ENCODE measurements at places on chromosomes 6 and 20. TPM values are rescaled to one million over a fixed set of nuclear protein-coding genes. Genes with fewer than 3 reads are reported as not detected.

The HLA-DRB5 gene
- total RNA-seq: 5.9 TPM

DNA sequence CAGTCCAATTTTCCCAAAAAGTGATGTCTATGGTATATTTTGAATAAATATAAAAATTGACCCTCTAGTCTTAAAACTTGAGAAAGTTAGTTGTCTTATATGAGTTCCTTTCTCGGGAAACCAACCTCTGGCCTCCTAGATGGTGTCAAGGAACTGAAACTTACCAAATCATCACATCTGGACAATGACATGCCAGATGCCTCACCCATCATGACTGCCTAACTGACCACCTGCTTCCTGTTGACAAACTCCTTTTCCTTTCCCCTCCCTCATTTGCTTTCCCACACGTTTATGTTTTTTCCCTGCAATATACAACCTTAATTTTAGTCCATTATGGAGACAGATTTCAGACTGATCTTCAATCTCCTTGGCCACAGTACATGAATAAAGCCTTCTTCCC, 731.0 kb downstream of the EPHA7 start:
- H3K4me1 ChIP-seq: no peaks in the 10 kb centered on the region
- H3K36me3 ChIP-seq: no peaks in the 10 kb centered on the region
- H3K27ac ChIP-seq: no peak overlapping the region
- no peak for DNase-seq

- peak overlapping the region; percentile 96 for H3K27ac ChIP-seq
- DNase-seq: peak; percentile 84
- no peaks in the 10 kb centered on the region for H3K27me3 ChIP-seq
- H3K36me3 ChIP-seq: peaks cover 12% of the 10 kb centered on the region
These were observed 53.9 kb upstream of the TAGAP start for GRCh38 chr6:159098636-159099106.

GRCh38 chr6:131398176-131398575, 174.8 kb upstream of the ARG1 start:
- no peak for DNase-seq
- H3K27ac ChIP-seq: no peak overlapping the region
- peaks cover 31% of the 10 kb centered on the region for H3K36me3 ChIP-seq
- no peaks in the 10 kb centered on the region for H3K27me3 ChIP-seq

DNA sequence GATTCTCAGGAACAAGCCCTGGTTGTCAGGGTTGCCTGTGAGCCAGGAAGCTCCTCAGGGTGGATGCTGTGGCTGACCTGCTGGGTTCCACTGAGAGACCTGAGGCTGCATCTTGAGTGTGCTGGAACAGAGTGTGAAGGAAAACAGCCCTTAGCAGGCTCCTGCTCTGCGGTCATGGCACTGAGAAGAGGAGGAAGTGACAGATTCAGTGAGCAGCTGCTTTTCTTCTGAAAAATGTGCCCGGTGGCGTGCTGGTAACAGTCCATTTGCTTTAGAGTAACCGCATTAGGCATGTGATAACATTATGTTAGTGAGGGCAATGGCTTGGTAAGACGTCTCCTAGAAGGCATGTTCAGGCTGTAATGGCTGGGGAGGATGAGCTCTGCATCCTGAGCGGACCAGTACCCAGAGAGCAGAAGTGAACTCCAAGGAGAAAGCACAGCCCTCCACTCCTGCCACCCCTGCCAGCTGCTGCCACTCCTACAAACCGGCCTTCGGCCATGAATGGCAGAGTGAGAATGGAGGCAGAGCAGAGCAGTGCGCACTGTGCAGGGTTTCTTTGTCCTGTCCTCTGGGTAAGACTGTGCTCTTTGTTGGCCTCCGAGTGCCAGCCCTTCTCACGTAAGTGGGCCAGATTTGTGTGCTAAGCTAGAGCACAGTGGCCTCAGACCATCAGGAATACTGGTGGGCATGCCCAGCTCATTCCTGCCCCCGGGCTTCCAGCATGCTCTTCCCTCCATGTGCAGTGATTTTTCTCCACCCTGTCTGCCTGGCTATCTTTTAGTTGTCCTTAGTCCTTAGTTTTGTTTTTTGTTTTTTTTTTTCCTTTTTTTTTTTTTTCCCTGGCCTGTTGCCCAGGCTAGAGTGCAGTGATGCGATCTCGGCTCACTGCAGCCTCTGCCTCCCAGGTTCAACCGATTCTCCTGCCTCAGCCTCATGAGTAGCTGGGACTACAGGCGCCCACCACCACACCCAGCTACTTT, 98.1 kb upstream of the VSTM2L start:
- no peak overlapping the region for H3K27ac ChIP-seq
- H3K4me3 ChIP-seq: no peak overlapping the region
- H3K4me1 ChIP-seq: no peaks in the 10 kb centered on the region
- peak; percentile 2 for DNase-seq
- H3K36me3 ChIP-seq: peaks cover 42% of the 10 kb centered on the region

The PRDM13 gene
- total RNA-seq: not detected

- H3K27ac ChIP-seq: no peak overlapping the region
- no peak overlapping the region for H3K4me3 ChIP-seq
- H3K4me1 ChIP-seq: no peaks in the 10 kb centered on the region
- no peaks in the 10 kb centered on the region for H3K36me3 ChIP-seq
- DNase-seq: no peak
- no peaks in the 10 kb centered on the region for H3K27me3 ChIP-seq
These were observed 373.7 kb downstream of the HACE1 start for GRCh38 chr6:104486035-104486434.

- no peaks in the 10 kb centered on the region for H3K36me3 ChIP-seq
- H3K4me1 ChIP-seq: no peaks in the 10 kb centered on the region
- no peak overlapping the region for H3K4me3 ChIP-seq
- H3K27me3 ChIP-seq: no peaks in the 10 kb centered on the region
These were observed 126.0 kb upstream of the ADGRF1 start for GRCh38 chr6:47168180-47168579.

- DNase-seq: no peak
- no peaks in the 10 kb centered on the region for H3K27me3 ChIP-seq
- no peak overlapping the region for H3K27ac ChIP-seq
- H3K36me3 ChIP-seq: peaks cover 7% of the 10 kb centered on the region
- no peak overlapping the region for H3K4me3 ChIP-seq
These were observed 52.0 kb downstream of the TRPC4AP start for GRCh38 chr20:35040646-35041045.

The MDC1 gene
- total RNA-seq: 90.7 TPM

DNA sequence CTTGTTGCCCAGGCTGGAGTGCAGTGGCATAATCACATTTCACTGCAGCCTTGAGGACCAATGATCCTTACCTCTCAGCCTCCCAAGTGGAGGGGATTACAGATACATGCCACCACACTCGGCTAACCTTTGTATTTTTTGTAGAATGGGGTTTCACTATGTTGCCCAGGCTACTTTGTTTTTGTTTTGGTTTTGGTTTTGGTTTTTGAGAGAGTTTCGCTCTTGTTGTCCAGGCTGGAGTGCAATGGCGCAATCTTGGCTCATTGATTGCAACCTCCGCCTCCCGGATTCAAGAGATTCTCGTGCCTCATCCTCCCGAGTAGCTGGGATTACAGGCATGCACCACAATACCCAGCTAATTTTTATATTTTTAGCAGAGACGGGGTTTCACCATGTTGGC, 105.5 kb downstream of the BMP7 start:
- H3K27ac ChIP-seq: no peak overlapping the region
- H3K27me3 ChIP-seq: no peaks in the 10 kb centered on the region
- DNase-seq: no peak
- no peak overlapping the region for H3K4me3 ChIP-seq
- H3K4me1 ChIP-seq: no peaks in the 10 kb centered on the region

The ZC2HC1B gene
- not detected for total RNA-seq

The CD109 gene
- total RNA-seq: 10.6 TPM

The POPDC3 gene
- not detected for total RNA-seq

The RAET1L gene
- not detected for total RNA-seq

The PPIL6 gene
- total RNA-seq: 0.27 TPM

GRCh38 chr6:14673201-14673600, 555.6 kb downstream of the CD83 start:
- H3K4me1 ChIP-seq: peaks cover 16% of the 10 kb centered on the region
- no peak overlapping the region for H3K4me3 ChIP-seq
- no peak for DNase-seq
- no peak overlapping the region for H3K27ac ChIP-seq
- H3K36me3 ChIP-seq: no peaks in the 10 kb centered on the region

DNA sequence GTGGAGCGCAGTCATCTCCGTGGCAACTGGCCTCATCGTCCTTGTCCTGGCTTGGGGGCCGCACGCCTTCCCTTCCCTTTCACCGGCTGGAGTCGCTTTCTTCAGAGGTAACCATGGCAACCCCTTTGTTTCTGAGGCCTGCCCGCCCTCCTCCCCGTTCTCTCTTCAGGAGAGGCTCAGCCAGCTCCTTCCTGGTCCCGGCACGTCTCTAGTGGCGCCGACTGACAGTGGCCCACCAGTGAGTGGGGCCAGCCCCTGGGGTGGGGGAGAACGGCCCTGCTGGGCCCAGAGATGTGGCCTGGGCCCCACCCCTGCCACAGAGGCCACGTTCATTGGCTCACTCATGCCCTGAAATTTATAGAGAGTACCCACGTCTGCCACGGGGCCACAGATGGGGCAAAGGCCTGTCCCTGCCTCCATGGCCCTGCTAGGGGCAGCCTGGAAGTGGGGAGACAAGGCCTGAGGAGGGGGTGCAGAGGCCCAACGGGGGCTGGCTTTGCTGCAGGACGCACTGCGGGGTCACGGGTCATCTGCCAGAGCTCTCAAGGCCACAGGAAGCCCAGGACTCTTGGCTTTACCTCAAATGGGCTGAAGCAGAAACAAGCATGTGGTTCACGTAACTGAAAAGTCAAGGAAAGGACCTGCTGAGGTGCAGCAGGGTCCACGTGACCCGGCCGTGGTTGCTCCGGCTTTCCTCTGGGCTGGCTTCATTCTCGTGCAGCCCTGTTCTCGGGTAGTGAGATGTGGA, 1.4 kb upstream of the OSBPL2 start:
- no peak for DNase-seq
- H3K36me3 ChIP-seq: no peaks in the 10 kb centered on the region
- H3K27ac ChIP-seq: no peak overlapping the region

DNA sequence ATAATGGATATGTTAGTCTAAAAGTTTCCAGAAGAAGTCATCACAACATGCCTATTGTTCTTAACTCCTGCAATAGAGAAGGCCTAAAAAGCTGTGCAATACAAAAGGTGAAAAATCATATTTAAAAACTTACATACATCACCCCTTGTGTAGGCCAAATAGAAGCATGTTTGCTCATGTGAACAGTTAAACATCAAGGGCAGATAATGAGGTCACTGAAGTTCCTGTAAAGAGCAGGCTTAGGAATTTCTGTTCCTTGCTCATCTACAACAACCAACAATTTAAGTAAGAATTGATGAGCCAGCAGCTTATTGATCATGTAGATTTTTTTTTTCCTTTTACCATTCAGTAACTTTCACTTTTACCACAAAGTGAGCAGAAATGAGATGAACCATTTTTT, 7.5 kb upstream of the NUP153 start:
- H3K4me1 ChIP-seq: peaks cover 15% of the 10 kb centered on the region
- peaks cover 1% of the 10 kb centered on the region for H3K36me3 ChIP-seq
- no peaks in the 10 kb centered on the region for H3K27me3 ChIP-seq
- DNase-seq: no peak

DNA sequence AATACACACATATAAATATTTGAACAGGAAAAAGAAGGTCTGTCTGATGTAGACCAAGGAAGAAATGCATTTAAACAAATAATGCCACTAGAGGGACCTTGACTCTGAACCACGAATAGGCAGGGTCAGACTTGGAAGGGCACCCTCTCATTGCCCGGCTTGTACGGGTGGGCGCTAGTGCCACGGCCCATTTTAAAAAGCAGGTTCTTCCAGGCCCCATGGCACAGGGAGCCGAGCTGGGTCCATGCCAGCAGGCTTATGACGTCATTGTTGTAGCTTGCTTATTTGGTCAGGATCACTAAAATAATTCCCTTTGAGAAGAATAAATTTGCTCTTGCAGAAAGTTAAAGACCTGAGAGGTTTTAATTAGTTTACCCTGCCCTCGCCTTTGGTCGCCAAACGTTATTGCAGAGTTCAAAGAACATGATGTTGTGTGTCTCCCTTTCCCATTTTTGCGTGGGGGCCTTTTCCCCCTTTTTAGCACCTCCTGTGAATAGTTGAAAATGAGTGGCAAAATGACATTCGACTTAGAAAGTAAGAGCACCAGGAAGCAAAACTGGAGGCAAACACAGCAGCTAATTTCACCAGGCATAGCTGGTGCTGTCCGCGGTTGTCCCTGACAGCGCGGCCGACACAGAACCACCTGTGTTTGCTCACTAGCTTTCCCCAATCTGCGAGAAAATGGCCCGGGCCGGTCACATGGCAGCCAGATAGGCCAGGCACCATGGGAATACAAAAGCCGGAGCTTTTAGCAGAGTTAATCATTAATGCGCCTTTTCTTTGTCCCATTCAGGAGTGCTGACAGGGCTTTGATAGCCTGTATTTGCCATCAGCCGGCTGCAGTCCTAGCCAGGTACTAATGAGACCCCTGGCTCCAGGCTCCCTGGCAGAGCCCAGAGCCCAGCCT, 93.8 kb downstream of the FOXA2 start:
- H3K27ac ChIP-seq: no peak overlapping the region
- H3K4me3 ChIP-seq: no peak overlapping the region
- H3K4me1 ChIP-seq: no peaks in the 10 kb centered on the region

The ADISSP gene
- 66.6 TPM for total RNA-seq

DNA sequence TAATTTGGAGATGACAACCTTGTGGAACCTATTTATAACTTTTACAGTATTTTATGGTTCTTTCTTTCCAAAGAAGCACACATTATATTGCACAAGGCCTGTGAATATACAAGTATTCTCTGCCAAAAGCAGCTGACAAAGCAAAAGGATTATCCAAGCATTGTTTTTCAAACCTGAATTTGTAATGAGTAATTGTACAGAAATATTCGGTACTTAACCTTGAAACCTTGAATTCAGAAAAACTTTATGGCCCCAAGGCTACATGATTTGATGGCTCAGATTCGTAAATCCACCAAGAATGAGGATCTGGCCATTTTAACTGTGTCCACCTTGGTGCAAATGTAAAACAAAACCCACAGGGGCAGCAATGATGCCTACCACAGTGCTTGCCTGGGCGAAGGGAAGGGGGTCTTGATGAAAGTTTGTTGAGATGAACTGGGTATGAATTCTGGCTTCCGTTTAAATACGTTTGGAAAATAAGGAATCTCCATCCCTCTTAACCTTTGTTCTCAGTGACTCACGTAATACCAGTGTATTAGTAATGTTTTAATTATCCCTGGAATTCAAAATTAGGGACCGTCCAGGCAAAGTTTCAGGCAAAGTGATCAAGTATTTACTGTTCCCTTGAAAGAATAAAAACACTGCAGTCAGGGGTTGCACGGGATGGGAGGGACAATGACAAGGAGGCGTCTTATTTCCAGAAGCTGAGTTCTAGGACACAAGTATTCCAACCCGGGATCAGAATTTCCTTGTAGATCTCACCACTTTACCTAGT, 2.7 kb upstream of the RBM24 start:
- H3K36me3 ChIP-seq: no peaks in the 10 kb centered on the region
- peaks cover 8% of the 10 kb centered on the region for H3K4me1 ChIP-seq
- DNase-seq: no peak
- H3K27ac ChIP-seq: no peak overlapping the region

DNA sequence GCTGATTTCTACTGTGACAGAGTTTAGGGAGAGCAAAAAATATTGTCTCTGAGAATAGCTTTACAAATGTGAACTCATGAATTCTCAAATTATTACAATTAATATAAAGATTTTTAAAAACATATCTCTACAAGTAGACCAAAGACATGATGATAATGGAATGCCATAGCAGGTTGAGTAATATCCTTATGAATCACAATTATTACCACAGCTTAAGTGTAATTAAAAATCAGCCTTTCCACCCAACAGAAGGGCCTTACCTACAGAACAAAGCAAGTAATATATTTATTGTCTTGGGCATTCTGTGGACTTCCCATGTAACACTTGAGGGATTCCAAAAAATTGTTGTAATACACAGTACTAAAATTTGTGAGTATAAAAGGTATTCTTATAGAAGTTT, 1099.6 kb upstream of the GJE1 start:
- no peak overlapping the region for H3K4me3 ChIP-seq
- no peak for DNase-seq
- no peak overlapping the region for H3K27ac ChIP-seq
- no peaks in the 10 kb centered on the region for H3K4me1 ChIP-seq
- H3K27me3 ChIP-seq: no peaks in the 10 kb centered on the region
- no peaks in the 10 kb centered on the region for H3K36me3 ChIP-seq
